ENCODE measurements at places on chromosomes 7 and 10. TPM values are rescaled to one million over a fixed set of nuclear protein-coding genes. Genes with fewer than 3 reads are reported as not detected.

The ANLN gene
- total RNA-seq: 57.1 TPM

The CFAP70 gene
- total RNA-seq: 2.0 TPM

The STAG3 gene
- 38.8 TPM for total RNA-seq

The ANK3 gene
- 3.6 TPM for total RNA-seq

The ASAH2 gene
- 3.5 TPM for total RNA-seq

The TMEM229A gene
- total RNA-seq: not detected

Measured in activated naive CD8-positive, alpha-beta T cell treated with anti-CD3 and anti-CD28 coated beads, Interleukin-2, amount 10 ng/mL, durations not matched to agents 7 days and 5 days (primary cell).